ENCODE measurements at places on chromosomes 4 and X.

GRCh38 chr4:6271206-6271605, 1.6 kb downstream of the WFS1 start:
- DNase-seq = no peak

GRCh38 chr4:139020384-139020783, 4.8 kb downstream of the NOCT start:
- no peak for DNase-seq

- no peak for DNase-seq
These were observed 321.7 kb downstream of the TEX13C start for GRCh38 chrX:125641405-125641804.

DNA sequence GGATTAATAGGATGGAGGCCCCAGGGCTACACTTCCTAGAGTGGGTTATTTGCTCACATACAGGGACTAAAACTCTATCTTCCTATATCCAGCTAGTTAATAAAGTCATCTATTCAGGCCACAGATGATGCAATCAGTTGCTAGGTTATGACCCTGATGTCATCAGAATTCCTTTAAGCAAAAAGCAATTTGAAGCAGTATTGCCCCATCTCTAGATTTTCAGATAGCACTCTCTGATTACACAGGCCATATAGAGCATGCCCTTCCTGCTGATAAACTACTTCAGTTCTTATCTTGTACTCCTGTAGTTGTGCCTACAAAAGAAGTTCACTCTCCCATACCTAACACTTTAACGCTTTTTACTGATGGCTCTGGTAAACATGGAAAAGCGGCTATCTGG, 84.8 kb downstream of the TMEM144 start:
- no peak for DNase-seq

DNA sequence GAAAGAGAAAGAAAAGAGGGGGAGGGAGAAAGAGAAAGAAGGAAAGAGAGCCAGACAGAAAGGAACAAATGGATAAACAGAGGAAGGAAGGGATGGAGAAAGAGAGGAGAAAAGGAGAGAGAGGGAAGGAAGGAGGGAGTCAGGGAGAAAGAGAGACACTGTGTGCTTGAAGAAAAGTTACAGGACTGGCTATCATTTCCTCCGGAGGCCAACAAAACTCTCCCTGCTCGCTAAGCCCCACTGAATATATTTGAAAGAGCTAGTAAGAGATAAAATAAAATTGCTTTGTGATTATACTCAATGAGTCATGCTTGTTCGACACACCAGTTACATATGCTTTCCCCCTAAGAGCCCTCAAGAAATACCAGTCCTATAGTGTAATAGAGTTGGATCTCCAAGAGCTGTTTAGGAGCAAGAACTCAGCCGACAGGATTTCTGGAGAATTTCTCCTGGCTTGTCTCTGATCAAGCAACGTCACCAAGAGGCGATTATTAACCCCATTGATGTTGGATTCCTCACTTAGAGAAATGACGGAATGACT, 102.2 kb downstream of the MXRA5 start:
- DNase-seq = no peak

GRCh38 chr4:161329852-161330251, 833.9 kb downstream of the FSTL5 start:
- DNase-seq = no peak

DNA sequence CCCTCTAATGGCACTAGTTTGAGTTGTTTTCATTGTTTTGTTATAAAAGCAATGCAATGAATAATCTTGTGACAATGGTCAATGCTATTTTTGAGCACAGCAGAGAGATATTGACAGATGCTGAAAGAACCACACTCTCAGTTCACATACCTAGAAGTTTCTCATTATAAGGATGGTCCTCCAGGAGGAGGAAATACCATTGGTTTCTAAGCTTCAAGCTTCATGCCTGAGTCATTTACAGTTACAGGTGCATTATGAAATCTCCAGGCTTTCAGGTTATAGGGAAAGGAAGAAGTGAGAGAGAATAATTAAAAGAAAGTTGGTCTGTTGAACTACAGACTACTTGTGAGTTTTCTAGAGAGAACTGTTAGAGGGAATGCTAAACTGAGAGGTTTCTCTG, 75.3 kb downstream of the PWWP3B start:
- DNase-seq = no peak

- DNase-seq = no peak
These were observed 67.7 kb downstream of the GALNT7 start for GRCh38 chr4:173236301-173236700.

- no peak for DNase-seq
These were observed at the start of gene CORIN for GRCh38 chr4:47837908-47838294. TSS of gene CORIN (minus strand) at chr4:47838067. CDS start at chr4:47837949, 118 bp downstream.

DNA sequence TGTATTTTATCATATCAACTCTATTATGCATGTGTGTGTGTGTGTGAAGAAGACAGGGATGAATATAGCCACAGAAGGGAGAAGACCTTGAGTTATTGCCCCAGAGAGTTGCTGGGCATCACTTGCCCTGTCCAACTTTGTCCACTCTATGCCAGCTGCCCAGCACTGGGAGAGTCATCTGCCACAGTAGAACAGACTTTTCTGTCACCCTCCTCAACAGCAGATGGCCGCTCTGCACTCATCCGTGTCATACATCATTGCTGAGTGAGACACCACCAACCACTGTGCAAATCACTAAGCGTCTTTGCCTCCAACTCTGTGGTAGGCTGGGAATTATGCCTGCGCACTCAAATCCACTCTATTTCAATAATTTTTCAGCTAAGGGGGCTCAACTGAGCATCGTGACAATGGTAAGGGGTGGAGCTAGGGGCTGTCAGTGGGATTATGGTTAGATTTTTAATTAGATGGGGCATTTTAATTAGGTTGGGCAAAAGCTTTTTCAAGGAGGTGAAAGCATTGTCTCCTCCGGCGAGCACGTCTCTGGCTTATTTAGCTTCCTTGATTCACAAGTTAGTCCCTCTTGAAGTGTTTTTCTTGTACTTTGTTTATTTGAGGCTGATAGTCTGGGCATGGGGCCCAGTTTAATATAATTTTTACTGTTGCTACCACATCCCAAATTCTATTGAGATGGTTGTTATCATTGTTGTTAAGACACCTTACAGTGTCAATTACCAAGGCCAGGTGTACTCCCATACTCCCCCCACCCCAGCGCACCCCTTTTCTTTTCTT, 100.1 kb upstream of the KLF3 start:
- no peak for DNase-seq

- DNase-seq = no peak
These were observed 179.1 kb upstream of the DKK2 start for GRCh38 chr4:107215222-107215621.

GRCh38 chrX:132333351-132333750, 114.1 kb upstream of the RAP2C start:
- peak; percentile 1 for DNase-seq

- DNase-seq = no peak
These were observed 76.7 kb upstream of the ARHGAP24 start for GRCh38 chr4:85398276-85398675.

- no peak for DNase-seq
These were observed 6.6 kb downstream of the ARL9 start for GRCh38 chr4:56512166-56512565.

GRCh38 chr4:118957722-118958445, 69.2 kb downstream of the SYNPO2 start:
- peak; percentile 1 for DNase-seq

GRCh38 chr4:48484494-48485168, 1.5 kb downstream of the SLC10A4 start:
- no peak for DNase-seq

GRCh38 chr4:6674500-6675149, 19.1 kb upstream of the S100P start:
- peak; percentile 81 for DNase-seq

- no peak for DNase-seq
These were observed 1.8 kb downstream of the IL15 start for GRCh38 chr4:141638230-141638629.

DNA sequence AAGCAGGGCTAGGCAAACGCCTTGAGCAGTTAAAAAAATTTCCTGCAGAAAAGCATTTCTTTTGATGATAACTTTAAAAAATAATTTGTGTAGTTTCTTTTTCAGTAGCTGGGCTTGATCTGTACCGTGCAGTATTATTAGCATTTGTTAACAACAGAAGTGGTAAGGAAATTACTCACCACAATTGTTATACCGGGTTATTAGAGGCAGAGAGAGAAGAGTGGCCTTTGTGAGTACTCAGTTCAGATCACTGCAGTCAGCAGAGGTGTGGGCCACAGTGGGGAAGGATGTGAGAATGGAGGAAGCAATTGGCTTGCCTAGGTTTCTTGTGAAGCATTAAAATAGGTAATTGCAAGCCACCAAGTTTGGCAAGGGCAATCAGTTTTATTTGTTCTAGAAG, 14.3 kb upstream of the IL21 start:
- peak; percentile 81 for DNase-seq

- DNase-seq = peak; percentile 14
These were observed 126.5 kb downstream of the QDPR start for GRCh38 chr4:17385403-17385802.
